Inflammatory macrophage treated with lipopolysaccharide for 4 hours (primary cell): ENCODE measurements at places on chromosomes 4 and X.

DNA sequence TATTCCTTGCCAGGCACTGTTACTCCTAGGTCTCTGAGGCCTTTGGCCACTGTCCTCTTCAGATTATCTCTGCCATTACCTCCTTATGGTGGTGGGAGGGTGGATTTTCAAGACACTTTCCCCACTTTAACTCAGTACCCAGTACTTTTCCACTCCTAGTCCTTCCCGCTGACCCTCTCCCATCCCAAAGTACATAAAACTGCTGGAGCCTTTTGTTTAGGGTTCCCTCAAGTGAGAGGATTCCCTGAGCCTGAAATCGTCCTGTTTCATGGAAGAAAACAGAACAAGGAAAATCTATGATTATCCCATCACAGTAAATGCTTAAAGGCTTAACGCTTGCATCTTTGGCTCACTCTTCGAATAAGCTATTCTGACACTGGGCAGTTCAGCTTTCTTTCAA is 1742.5 kb upstream of the ADGRL3 start:
- no peak for DNase-seq

- DNase-seq = no peak
These were observed 1009.8 kb downstream of the ADGRL3 start for GRCh38 chr4:62209757-62210485.

DNA sequence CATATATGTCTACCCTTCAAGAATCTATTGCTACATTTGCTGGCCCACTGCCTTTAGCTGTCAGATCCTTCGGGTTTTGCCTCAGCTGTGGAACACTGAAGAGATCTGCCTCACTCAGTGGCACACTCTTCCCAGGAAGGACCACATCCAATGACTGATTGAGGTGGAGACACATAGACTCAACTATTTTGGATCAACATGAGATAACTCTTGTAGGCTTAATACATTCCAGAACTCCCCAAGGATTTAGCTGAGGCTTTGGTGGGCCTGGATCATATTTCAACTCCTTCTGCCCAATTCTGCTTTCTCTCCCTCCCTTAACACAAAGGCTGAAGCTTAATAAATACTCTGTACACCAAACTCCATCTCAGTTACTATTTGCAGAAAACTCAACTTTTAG is 100.5 kb downstream of the CORIN start:
- no peak for DNase-seq

DNA sequence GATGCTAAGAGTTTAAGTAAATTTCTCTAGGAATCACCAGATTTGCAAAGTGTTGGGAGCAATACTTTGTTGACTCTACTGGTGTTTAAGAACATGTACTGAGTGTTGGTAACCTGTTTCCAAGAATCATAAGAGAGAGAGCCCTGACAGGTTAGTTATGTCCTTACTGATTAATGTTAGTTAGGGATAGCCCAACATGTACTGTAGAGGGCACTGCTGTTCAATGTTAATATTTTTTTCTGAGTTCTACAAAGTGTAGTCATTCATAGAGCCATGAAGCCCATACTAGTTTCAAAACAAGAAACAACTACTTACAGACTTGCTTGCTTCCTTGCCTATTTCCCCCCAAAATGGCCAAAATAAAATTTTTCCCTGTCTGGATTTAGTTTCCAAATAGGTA is 11.9 kb downstream of the TMPRSS11D start:
- peak; percentile 57 for DNase-seq

- no peak for DNase-seq
These were observed 605.8 kb upstream of the TENM3 start for GRCh38 chr4:181637186-181638105.

- DNase-seq = no peak
These were observed 45.9 kb downstream of the PLS3 start for GRCh38 chrX:115606861-115607260.

GRCh38 chr4:145852256-145852839 is 86.3 kb downstream of the ZNF827 start:
- no peak for DNase-seq

DNA sequence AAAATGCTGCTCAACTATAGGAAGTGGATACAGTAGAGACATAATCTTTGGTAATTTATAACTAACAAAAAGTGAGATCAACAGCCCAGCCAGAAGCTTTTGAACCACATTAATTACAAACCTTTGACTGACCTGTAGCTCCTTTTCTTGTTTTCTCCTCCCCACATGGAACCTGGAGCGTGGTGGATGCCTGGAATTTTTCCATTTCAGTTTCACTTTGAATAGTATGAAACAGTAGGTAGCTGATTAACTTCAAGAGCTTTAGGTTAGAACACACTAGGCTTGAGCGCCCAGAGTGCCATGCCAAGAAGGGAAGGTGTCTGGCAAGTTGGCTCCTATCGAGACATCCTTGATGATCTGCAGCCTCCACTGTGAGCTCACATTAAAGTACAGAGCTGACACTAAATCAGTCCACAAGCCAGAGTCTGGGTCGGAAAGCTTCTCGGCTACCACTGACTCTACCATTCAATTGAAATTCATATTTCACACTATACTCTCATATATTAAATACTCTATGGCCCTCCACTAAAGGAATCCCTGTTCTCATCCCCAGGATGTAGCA is 143.4 kb downstream of the GLRA2 start:
- no peak for DNase-seq

- no peak for DNase-seq
These were observed 35.2 kb upstream of the ARMCX4 start for GRCh38 chrX:101450085-101450484.
